CD8-positive, alpha-beta memory T cell (primary cell): ENCODE measurements at places on chromosomes 11 and 22.

- H3K36me3 ChIP-seq = no peaks in the 10 kb centered on the region
- no peak overlapping the region for H3K27ac ChIP-seq
- no peaks in the 10 kb centered on the region for H3K4me1 ChIP-seq
- no peaks in the 10 kb centered on the region for H3K27me3 ChIP-seq
- no peak for DNase-seq
- no peak overlapping the region for H3K4me3 ChIP-seq
Observed at GRCh38 chr11:116643521-116643920, 129.3 kb downstream of the BUD13 start.

GRCh38 chr22:23223569-23224317, 43.4 kb downstream of the BCR start:
- H3K36me3 ChIP-seq = no peaks in the 10 kb centered on the region
- H3K27me3 ChIP-seq = no peaks in the 10 kb centered on the region
- peak overlapping the region; percentile 66 for H3K27ac ChIP-seq
- peaks cover 92% of the 10 kb centered on the region for H3K4me1 ChIP-seq
- no peak overlapping the region for H3K4me3 ChIP-seq

GRCh38 chr11:408154-409007, 6.4 kb downstream of the SIGIRR start:
- no peaks in the 10 kb centered on the region for H3K27me3 ChIP-seq
- DNase-seq = no peak
- H3K27ac ChIP-seq = no peak overlapping the region

DNA sequence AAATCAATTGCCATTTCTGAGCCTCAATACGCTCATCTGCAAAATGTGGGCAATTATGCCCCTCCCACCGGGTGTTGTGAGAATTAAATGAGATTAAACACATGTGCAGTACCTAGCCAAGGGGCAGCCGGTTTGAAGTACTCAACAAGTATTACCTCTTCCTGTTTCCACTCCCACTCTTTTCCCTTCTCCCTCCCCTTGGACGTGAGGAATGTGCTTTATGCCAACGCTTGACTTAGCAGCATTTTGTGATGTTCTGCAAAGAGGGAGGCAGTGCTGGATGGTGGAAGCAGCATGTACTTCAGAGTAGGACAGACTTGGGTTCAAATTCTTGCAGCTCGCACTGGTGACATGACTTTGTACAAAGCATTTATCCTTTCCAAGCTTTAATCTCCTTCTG, 306.0 kb downstream of the BUD13 start:
- no peak overlapping the region for H3K4me3 ChIP-seq
- no peaks in the 10 kb centered on the region for H3K4me1 ChIP-seq
- DNase-seq = no peak
- H3K27ac ChIP-seq = no peak overlapping the region
- no peaks in the 10 kb centered on the region for H3K36me3 ChIP-seq

GRCh38 chr11:32830413-32830738, 649 bp downstream of the PRRG4 start:
- no peaks in the 10 kb centered on the region for H3K36me3 ChIP-seq
- no peaks in the 10 kb centered on the region for H3K4me1 ChIP-seq
- no peak for DNase-seq
- H3K4me3 ChIP-seq = no peak overlapping the region

- H3K36me3 ChIP-seq = no peaks in the 10 kb centered on the region
- DNase-seq = no peak
- H3K27ac ChIP-seq = no peak overlapping the region
- no peak overlapping the region for H3K4me3 ChIP-seq
Observed at GRCh38 chr11:38646382-38646781, 2048.3 kb upstream of the RAG2 start.

- no peak for DNase-seq
- H3K36me3 ChIP-seq = no peaks in the 10 kb centered on the region
- no peaks in the 10 kb centered on the region for H3K27me3 ChIP-seq
- H3K27ac ChIP-seq = no peak overlapping the region
- no peak overlapping the region for H3K4me3 ChIP-seq
Observed at GRCh38 chr11:82980947-82981346, 79.4 kb downstream of the DDIAS start.
